ENCODE measurements at places on chromosomes 2 and 18.

DNA sequence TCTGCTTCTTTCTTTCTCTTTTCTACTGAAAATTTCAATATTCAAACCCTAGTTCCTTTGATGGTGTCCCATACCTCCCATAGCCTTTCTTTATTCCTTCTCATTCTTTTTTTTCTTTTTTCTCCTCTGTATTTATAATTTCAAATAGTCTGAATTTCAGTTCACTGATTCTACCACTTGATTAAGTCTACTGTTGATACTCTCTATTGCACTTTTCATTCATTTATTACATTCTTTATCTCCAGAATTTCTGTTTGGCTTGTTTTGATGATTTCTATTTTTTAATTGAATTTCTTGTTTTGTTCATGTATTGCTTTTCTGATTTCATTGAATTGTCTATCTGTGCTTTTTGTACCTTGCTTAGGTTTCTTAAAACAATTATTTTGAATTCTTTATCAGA lies 111.9 kb upstream of the VRK2 start:
- DNase-seq: no peak

DNA sequence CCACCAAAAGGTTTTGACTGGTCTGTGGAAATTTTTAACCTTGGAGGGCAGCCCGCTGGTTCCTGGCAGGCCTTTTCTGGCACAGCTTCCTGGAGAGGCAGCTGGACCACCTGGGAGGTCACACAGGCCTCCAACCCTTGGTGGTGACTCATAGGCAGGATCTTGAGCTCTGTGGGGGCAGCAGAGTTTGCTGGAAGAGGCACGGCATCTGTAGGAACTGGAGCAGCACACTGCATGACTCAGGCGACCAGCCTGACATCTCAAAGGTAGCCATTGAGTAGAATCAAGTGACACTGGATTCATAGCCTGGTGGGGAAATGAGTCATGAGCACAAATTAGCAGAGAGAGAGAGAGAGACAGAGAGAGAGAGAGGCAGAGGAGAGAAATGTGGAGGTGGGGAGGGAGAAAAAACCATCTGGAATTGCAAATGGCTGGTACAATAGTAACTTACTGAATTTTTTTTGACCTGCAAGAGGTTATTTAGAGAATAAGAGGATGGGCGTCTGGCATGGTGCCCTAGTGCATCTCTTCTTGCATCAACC lies 57.4 kb downstream of the TRPM8 start:
- peak; percentile 76 for DNase-seq

DNA sequence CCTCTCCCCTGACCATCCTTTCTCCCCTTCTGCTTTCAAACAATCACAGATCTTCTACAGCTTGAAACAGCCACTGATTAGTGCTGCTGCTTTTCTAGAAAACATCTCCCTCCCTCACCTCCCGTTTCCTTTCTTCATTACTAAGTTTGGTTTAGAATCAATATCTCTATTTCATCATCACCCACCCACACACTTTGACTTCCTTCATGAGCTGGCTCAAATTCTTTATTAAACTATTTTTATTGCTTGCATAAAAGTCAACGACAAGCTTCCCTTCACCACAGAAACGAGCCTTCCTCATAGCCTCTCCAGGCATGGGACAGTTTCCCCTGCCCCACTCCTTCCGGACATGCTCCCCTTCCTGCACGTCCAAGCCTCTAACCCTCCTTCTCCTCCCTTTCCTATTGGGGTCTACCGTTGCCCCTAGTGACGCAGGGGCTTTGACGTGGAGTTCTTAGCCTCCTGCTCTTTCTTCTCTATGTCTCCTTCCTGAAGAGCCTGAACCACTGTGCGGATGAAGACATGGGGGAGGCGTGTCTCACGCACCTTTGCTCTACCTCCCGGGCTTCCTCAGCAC lies 172.0 kb downstream of the AFF3 start:
- no peak for DNase-seq

DNA sequence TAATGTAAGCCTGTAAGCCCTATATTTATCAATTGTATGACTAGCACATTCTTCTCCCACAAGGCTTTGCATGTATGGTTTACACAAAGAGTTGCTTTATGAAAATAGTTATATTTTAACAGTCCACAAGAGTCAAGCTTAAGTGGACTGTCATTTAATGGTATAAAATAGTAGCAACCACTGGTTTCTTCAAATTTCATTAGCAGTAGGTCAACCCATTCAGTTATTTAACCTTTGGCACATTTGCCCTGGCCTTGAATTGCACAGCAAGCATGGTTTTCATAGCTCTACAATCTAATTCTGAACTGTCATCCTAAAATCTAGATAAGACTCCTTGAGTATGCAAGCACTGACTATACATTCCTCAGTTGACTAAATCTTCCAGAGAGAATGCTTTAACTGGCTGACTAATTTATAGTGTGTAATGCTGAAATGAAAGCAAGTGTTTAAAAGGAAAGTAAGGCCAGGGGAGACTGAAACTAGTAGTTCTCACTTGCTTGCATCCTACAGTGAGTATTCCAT lies 1.8 kb downstream of the DPP4 start:
- DNase-seq: no peak

DNA sequence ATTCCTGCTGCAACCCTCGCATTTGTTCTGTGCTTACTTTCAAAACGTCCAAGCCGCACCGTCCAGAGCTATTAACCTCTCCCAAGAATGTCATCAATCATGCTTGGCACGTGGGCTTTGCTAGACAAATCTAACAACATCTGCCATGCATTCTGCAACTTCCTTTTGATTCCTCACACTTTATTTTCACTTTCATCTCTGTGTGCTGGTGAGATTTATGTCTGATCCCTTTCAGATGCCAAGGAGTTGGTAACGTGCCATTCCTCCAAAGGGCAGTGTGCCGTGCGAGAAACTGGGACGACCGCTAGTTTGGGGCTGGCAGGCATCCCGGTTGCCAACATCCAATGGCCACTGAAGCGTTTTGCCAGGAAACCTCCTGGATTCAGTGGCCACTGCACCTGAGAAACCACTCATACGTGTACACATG lies 230.0 kb upstream of the PARD3B start:
- no peak for DNase-seq

DNA sequence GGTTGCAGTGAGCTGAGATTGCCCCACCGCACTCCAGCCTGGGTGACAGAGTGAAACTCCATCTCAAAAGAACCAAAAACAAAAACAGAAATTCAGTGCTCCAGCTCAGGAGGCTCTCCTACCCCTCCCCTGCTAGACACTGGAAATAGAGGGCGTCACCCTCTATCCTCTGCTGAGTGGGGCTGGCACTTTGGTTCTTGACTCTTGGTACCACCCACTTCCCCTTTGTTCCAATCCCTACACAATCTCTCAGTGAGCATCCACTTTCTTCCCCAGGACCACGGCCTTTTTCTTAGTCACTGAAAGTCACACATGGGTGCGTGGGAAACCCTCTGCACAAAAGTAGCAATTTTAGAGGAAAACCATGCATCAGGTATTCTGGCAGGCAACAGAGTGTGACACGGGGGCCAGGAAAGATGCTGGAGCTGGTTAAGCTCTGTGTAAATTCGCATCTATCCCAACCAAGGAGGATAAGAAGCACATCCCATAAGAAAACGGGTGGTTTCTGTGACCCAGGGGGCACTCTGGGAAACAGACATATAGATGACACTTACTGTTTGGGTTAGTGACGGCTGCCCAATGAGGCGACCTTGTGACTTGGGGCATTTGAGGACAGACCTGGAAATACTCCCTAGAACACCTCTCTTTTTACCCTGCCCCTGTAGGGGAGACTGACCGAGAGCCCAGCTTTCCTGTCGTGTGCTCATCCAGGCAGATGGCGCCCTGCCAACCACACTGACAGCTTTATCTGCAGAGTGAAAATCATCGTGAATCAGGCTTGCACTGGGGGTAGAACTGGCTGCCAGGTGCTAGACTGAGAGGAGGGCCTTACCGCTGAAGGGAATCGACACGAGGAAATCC lies 7.7 kb downstream of the HJURP start:
- DNase-seq: no peak

- DNase-seq: no peak
These were observed 112.4 kb upstream of the WDR75 start for GRCh38 chr2:189328848-189329245.

DNA sequence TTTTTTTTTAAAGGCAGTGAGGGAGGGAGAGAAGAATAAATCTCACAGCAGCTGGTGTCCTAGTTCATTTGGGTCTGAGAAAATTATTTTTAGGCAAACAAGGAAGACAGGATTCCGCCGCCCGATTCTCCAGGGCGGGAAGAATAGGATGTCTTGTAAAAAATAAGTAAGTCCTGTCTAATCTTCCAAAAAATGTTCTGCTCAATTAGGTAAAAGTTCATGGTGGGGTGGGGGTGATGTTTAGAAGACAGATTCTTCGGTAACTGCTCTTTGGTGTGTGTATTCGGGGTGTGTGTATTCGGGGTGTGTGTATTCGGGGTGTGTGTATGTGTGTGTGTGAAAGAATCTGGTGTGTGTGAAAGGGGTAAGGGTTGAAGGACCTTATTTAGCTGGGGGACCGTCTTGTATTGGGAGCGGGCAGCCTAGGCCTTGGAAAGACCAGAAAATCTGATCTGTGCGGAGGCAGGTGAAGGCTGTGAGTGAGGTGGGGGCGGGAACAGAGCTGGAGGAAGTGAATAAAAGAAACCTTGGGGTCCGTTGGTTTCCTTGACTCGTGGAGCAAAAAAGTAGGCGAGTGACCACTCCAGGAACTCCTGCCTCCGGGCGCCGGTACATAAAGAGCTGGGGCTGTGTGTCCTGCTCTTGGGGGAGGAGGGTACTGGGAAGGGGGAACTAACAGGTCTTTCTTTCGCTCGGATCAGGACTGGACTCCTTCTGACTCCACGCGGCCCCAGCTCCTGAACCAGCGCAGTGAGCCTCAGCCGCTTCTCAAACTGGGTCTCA lies 4.4 kb upstream of the PAX3 start:
- no peak for DNase-seq

DNA sequence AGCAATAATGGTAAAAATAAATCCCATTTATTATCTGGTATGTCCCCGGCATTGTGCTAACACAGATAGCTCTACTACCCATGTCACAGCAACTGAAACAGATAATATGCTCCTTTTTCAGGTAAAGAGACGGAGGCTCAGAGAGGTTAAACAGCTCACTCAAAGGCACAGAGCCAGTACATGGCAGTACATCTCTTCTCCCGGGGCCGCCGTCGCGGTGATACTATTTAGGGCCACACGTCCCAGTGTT lies 693 bp upstream of the PDK1 start:
- no peak for DNase-seq

GRCh38 chr2:214489702-214490101 lies 78.8 kb downstream of the VWC2L start:
- no peak for DNase-seq

DNA sequence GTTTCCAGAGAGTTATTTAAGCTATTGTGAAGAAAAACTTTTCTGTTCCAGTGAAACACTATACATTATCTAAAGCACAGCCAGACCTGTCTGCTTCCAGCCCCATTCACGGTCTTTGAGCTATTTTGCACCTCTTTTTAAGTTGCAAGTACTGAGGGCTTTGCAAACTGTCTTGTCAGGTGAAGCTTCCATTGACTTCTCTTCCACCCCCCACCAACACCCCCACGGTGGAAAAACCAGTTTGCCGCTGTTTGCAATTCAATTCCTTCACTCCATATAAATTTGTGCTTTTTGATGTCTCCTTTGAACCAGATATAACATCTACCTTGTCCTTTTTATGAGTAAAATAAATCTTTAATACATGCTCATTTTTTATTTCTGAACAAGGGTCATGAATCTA lies 15.7 kb downstream of the B3GNT7 start:
- no peak for DNase-seq

GRCh38 chr2:233048569-233049193 lies 11.5 kb upstream of the INPP5D start:
- DNase-seq: no peak

DNA sequence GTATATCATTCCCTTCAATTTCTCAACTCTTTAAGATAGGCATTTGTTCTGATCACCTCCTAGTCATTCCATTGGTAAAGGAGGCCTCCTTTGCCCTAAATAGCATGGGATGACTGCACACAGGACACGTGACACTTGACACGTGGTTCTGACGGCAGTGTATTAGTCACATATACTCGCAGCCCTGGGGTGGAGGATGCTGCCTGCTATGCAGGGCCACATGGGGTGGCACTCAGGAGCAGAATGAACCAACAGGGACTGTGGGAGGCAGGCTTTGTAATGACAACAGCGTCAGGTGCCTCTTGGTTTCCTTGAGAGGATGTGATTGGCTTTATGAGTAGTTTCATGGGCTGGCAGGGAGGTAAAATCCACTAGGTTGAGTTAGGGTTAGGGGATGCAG lies 9.3 kb upstream of the KCNS3 start:
- no peak for DNase-seq

DNA sequence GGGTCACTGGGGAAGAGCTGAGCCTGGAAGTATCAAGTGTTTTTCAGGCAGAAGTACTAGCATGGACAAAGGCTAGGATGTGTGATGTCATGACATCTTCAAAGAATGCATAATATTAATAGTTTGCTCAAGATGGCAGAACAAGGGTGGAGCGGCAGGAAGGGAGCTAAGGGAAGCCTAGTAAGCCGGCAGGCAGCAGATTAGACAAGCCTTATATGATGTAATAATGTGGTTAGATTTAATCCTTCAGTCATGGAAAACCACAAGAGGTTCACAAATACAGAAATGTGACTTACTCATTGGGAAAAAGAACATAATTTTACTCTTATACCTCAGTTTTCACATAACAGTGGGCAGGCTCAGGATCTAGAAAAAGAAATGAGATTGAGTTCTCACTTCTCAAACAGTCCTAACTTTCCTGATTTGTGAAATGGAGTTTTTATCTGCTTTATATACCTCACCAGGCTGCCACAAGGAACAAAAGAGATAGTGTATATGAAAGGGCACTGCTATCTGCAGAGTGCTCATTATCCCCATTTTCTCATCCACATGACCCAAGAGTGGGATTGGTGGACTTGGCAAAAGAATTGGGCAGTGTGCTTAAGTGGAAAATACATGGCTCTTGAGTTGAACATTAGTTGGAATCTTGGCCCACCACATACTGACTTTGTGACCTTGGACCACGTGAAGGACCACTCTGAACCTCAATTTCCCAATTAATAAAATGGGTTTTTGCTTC lies 89.1 kb upstream of the LHCGR start:
- no peak for DNase-seq

GRCh38 chr18:61274416-61274960 lies 58.7 kb upstream of the CDH20 start:
- DNase-seq: no peak

DNA sequence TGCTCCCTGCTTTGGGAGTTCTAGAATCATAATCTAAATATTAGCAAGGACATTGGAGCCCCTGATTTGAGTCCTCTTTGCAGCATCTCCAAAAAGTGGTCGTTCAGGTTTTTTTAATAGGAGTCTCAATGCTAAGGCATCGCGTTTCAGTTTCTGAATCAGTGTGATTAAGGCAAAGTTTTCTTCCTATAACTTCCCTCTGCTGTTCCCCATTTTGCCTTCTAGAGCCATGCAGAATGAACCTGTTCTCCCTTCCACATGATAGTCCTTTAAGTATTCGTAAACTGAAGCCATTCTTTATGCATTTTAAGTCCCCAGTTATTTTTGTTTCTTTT lies 159.5 kb downstream of the PTGR3 start:
- no peak for DNase-seq

- no peak for DNase-seq
These were observed 240.5 kb upstream of the MYT1L start for GRCh38 chr2:2571301-2572150.

All from A673 (cell line).